ENCODE measurements at places on chromosomes 5 and 9. TPM values are rescaled to one million over a fixed set of nuclear protein-coding genes. Genes with fewer than 3 reads are reported as not detected.

Gene SMIM33
- 0.17 TPM for total RNA-seq

Gene TAF1L
- total RNA-seq: 0.19 TPM

Gene SLC36A2
- not detected for total RNA-seq

Gene CENPK
- 1.2 TPM for total RNA-seq

Measured in motor neuron (in vitro differentiated cells).